CD4-positive, alpha-beta T cell treated with Interleukin-17A for 4 hours (primary cell): ENCODE measurements at places on chromosomes 12 and 14.

DNA sequence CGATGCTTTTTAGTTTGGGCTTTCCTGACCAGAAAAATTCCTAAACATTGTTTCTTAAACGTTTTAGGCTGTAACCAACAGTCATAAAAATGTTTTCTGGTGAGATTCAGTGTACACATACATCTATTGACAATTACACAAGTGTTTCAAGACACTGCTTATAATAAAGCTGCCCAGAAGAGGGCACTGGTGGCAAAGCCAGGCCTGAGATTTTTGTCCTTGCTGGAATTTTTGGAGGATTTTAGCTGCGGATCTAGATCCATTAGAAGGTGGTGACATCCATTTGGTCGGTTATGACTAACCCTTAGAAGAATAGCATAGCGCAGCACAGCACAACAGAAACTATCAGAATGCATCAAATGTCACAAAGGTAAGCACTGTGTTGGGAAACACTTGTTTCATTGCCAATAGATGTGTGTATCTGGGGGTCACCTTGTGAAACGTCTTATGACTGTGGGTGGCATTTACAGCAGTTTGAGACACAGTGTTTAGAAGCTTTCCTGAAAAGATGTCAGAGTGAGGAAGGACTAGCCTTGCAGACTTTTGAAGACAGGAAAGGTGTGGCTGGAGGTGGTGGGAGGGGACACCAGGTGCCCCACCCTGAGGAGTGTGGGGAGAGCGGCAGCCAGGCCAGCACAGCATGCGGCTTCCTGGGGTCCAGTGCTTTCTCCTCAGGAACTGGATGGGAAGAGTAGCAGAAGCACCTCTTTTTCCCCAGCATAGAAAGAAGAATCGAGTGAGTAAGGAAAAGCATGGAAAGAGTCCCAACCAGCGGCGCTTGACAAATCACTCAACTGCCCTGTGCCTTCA is 54.7 kb upstream of the FKBP4 start:
- no peak for DNase-seq

- no peak for DNase-seq
Observed at GRCh38 chr14:99320621-99321235, 48.7 kb upstream of the BCL11B start.

- no peak for DNase-seq
Observed at GRCh38 chr14:57634335-57634734, 140.7 kb upstream of the CCDC198 start.

GRCh38 chr12:114063435-114063834 is 97.3 kb upstream of the RBM19 start:
- no peak for DNase-seq

DNA sequence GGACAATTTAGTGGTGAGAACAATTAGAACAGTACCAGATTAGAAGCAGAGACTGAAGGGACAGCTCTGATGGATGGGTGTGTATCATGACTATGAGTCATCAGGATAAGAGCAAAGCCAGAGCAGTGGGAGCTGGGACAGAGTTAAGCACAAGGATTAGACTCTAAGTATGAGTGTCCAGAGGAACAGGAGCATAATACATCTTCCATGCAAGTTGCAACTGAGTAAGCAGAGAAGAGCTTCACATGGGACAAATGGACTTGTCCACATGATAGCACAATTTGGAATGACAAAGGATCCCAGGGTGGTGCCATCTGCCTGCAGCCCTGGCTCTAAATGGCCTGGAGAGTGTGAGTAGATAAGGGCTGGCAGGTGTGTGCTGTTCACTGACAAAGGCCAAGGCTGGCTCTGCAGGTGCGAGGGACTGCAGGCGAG is 226.4 kb upstream of the CAND1 start:
- DNase-seq: no peak

GRCh38 chr12:92961949-92962348 is 32.9 kb upstream of the EEA1 start:
- no peak for DNase-seq

GRCh38 chr14:42855085-42855484 is 1248.4 kb downstream of the LRFN5 start:
- no peak for DNase-seq

- peak; percentile 12 for DNase-seq
Observed at GRCh38 chr14:89672636-89673511, 255.8 kb upstream of the FOXN3 start.

DNA sequence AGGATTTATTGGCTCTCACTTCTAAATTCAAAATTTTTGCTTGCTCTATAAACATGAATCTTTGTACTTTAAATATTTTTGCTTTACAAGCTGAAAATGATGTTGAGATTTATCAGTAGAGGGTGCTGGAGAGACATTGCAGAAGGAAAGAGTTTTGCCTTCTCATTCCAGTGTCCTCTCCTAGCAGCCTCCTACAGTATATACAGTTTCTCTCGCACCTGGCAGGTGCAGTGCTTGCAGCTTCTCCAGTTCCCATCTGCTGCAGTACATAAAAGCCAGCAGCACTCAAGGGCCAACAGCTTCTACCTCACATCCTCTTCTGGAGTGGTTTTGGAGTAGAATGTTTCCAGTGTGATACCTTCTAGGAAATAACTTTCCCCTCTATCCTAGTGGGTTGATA is 601.8 kb upstream of the ATXN7L3B start:
- no peak for DNase-seq

DNA sequence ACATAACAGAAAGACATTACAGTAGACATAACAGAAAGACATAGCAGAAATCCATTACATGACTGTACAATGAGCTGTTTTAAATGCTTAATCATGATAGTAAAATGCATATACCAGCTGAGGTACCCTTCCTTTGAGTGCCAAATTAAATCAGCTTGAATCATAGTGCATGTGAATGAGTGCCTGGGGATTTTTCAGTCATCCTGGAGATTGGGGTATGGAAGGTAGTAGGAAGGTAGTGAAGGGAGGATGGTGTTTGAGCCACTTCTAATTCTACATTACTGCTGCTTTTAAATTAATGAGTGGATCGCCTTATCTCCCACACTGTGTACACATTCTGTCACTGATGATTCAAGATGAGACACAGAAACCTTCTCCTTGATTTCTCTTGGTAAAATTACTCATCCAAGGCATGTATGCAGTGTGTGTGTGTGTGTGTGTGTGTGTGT is 534.2 kb downstream of the LRFN5 start:
- no peak for DNase-seq

DNA sequence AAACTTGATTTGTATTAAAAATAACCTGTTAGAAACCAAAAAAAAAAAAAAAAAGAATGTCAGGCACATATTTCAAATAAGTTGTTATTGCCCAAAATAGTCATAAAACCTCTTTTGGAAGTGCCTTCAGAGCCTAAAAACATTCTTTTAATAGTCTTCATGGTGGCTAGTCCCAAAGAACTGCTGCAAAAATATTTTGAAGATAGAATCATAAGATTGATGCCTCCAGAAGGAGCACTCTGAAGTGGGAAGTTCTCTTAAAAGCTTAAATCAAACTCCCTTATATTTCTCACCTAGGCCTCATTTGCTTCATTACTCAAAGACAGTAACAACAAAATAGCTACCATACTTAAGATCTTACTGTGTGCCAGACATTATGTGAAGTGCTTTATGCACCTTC is 27.2 kb upstream of the NT5DC3 start:
- no peak for DNase-seq

DNA sequence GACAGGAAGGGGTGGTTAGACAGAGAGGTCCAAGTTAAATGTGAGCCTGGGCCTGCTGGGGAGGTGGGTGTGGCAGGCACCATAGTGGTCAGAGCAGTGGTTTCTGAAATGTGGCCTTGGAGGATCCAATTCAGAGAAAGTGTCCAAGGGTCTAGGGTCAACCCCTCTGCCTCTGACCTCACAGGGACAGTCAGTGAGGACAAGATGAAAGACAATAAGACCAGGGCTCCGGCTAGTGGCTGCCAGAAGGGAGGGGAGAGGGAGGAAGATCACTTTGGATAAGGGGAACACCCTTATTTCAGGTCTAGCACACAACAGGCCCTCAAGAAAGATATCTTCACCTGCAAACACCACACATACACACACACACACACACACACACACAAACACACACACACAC is 335.1 kb downstream of the MED13L start:
- no peak for DNase-seq

- no peak for DNase-seq
Observed at GRCh38 chr12:14390870-14391530, 25.5 kb downstream of the ATF7IP start.

DNA sequence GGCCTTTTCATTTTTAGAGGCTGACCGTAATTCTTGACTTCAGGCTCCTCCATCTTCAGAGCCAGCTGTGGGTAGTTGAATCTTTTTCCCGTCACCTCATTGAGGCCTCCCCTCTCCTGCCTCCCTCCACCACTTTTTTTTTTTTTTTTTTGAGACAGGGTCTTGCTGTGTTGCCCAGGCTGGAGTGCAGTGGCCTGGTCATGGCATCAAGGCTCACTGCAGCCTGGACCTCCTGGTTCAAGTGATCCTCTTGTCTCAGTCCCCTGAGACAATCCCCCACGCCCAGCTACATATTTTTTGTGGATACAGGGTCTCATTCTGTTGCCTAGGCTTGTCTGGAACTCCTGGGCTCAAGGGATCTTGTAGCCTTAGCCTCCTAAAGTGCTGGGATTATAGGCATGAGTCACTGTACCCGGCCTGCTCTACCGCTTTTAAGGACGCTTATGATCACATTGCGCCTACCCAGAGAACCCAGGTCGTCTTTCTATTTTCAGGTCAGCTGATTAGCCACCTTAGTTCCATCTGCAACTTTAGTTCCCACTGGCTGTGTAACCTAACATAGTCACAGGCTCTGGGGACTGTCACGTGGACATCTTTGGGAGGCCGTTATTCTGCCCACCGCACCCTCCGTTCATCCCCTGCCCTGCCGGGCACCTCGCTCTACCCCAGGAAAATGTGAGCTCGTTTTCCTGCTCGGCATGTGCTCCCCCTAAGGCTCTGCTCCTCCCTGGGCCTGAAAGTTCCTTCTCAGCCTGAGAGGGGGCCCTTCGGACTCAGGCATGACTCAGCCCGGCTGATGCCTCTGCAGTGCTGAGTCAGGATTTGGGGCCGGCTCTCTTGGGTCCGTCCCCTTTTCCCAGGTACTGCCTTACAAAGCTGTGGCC is 13.4 kb downstream of the TNFAIP2 start:
- DNase-seq: no peak

DNA sequence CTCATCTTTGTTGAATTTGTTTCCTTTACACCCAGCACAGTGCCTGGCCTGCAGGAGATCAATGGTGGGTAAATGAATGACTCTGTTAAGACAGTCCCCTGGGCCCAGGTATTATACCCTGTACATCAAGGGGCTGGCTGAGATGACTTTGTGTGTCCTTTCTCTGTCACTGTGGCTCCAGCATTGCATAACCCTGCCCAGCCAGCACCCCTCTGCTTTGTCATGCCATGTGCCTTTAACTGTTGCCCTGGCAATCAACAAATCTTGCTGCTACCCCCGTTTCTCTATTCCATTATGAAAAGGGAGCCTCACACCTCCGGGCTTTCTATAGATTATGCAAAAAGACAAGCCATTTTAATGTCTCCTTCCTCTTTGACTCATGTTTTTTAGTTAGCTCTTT is 7.6 kb upstream of the FLVCR2 start:
- DNase-seq: no peak
